ENCODE measurements at places on chromosomes 3 and 15.

DNA sequence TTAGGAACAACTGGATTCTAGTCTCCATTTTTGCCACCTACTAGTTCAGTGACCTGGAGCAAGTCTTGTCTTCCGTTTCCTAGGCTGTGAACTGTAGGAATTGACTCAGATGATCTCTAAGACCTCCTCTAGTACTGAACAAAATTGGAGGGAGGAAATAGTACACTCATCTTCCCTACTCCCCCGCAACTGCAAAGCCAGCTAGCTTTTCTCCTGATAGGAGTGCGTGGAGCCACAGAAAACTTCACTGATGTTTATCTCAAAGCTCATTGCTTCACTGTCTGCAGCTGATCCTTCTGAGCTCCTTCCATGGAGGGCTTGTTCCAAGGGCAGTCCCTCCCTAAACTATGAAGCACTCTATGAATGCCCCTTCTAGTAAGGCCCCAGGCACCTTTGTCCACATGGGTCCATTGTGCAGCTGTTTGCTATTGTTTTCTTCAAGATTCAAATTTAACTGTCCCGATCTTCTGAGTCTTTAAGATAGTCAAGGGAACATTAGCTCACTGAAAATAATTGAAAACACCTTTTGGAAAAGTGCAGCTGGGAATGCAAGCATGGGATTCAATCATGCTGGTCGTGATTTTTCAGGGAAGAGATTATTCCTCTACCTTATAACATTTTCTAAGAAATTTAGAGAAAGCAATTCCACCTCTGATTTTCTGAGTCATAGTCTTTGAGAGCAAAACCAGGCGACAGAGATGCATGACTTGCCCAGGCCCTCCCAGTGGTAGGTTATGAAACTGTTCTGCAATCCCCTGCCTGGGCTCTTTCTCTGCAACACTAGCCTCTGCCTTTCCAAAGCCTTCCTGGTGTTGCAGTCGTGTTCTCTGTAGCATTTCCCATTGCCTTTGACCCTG is 24.3 kb downstream of the FILIP1L start:
- DNase-seq, result no peak

GRCh38 chr15:79922512-79923078 is 25.8 kb upstream of the MTHFS start:
- no peak for DNase-seq

DNA sequence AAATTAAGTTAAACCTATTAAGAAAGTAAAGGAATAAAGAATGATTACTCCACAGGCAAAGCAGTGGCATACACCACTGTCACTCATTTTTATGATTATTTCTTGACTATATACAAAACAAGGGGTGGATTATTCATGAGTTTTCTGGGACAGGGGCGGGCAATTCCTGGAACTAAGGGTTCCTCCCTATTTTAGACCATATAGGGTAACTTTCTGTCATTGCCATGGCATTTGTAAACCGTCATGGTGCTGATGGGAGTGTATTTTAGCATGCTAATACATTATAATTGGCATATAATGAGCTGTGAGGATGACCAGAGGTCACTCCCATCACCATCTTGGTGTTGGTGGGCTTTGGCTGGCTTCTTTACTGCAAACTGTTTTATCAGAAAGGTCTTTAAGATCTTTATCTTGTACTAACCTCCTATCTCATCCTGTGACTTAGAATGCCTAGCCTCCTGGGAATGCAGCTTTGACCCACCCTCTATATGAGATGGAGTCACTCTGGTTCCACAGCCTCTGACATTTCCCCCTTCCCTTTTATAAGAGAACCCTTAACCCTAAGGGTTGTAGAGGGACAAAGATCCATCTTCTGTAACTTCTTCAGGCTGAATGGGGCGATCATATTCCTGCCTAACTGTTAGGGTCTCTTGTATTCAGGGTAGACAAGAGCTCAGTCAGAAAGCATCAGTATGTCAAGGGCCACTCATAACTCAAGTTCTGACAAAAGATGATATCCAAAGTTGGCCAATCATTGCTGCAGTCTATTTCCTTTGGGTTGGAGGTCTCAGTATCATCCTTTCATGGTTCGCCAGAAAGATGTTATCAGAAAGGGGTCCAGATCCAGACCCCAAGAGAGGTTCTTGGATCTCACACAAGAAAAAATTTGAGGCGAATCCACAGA is 79.5 kb upstream of the LIPC start:
- no peak for DNase-seq

DNA sequence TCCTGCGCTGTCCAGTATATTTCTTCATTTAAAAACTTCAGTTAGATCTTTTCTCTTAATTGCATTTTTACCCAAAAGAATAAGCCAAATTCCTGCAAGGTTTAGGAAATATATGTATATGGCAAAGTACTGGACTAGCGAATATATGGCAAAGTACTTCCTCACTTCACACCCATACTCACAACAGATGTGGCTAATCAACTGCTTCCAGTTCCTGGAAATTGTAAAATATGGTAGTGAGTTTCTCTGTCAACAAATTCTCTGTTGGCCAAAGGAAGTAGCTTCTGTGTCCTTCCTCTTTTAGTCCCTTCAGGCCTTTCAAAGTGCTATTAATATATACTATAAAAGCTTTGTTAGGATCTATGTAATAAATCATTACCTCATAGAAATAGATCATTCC is 22.0 kb downstream of the GPR15 start:
- no peak for DNase-seq

GRCh38 chr3:29475854-29476253 is 195.0 kb downstream of the RBMS3 start:
- no peak for DNase-seq

GRCh38 chr3:167198949-167199600 is 181.0 kb downstream of the ZBBX start:
- DNase-seq, result no peak

- DNase-seq, result no peak
Observed at GRCh38 chr3:25043749-25044148, 384.3 kb upstream of the RARB start.

- DNase-seq, result no peak
Observed at GRCh38 chr15:63473007-63473748, 31.2 kb upstream of the USP3 start.

- no peak for DNase-seq
Observed at GRCh38 chr3:174202561-174202960, 656.6 kb upstream of the NAALADL2 start.

GRCh38 chr3:171790898-171791691 is 19.2 kb downstream of the PLD1 start:
- no peak for DNase-seq

- DNase-seq, result no peak
Observed at GRCh38 chr3:179956416-179956830, 80.3 kb downstream of the PEX5L start.

DNA sequence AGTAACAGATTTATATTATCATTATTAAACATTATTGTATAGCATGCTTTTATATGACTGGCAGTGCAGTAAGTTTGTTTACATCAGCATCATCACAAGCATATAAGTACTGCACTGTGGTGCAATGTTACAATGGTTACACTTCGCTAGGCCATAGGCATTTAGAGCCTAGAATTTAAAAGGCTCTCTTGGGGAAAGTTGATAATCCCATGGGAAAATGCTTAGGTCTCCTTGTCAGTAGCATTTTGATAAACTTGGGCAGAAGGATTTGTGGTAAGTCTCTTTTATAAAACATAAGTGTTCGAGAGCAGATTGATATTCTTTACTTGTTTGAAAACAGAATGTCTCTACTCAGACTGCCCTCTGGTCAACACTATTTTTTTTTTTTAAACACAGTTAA is 7.5 kb downstream of the DTWD1 start:
- no peak for DNase-seq

- no peak for DNase-seq
Observed at GRCh38 chr15:23438816-23439466, 8.1 kb downstream of the GOLGA6L2 start.

GRCh38 chr15:61701455-61701854 is 358.8 kb downstream of the VPS13C start:
- no peak for DNase-seq

- peak; percentile 7 for DNase-seq
Observed at GRCh38 chr3:130892759-130893375, 1.0 kb upstream of the ATP2C1 start.

DNA sequence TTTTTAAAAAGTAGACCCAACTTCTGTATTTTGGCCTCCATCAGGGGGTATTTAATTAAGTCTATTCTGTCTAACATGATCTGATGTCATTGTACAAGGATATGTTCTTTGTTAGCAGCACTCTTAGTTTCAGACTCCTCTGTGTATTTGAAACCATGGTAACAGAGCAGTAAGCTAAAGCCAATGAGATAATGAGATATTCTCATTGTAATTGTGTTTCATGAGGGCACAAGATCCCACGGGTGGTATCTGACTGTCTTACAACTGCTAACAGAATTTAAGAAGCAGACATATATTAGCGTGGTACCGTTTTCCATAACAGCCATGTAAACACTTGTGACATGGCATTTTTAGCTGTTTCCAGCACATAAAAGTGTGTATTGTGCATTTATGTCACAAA is 251.2 kb upstream of the VEPH1 start:
- no peak for DNase-seq

DNA sequence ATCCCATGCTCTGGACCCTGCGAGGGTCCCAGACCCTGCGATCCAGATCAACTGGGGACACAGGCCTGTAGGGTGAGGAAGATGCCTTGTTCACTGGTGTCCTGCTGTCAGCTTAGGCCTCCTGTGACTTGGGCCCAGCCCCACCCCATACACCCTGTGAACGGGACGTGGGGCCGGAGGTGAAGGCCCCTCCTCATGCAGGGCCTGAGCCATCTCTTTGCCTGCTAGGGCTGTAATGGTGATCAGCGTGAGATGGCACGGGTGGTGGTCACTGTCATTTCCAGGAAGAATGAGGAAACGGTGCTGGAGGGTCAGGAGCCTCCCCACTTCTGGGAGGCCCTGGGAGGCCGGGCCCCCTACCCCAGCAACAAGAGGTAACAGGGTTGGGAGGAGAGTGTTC is 12.4 kb downstream of the VILL start:
- DNase-seq, result no peak

DNA sequence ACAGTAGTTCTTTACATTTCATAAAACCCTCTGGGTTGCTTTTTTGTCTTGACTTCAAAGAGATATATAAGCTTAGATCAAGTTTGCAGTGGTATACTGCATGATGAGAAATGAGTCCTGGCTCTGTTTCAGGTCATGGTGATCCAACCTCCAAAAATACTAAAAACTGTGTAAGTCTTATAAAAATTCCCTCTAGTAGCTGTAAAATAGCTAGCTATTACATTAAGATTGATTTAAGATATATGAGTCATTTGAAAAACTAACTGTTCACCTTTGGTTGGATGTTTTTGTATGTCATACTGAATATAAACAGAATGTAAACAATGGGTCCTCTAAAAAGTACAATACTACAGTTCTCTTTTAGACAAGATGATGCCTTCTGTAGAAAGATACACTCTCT is 879.2 kb downstream of the ROBO1 start:
- DNase-seq, result no peak

DNA sequence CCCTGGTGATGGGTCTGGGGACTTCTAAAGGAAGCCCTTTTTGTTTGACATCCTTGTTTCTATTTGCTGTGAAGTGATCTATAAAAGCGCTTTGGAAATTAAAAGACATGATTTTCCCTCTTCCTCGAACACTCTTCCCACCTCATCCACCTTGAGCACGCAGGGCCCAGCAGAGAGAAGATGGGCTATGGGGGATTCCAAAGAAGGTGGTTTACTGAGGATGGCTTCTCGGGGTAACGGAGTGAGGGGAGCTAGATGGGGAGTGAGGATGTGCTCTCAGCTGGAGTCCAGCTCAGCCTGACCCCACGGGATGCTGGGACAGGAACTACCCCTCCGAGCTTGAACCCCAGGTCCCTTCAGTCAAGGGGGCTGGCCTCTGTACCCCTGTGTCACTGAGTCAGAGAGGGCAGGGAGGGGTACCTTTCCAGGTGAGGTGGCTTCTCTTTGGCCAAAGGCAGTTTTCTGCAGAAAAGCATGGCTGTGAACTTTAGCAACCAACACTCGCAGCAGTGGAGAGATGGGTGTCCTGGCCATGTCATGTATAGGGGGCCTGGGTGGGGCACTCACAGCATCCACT is 180.7 kb upstream of the SMAD3 start:
- no peak for DNase-seq

- no peak for DNase-seq
Observed at GRCh38 chr3:3587647-3587972, 211.6 kb upstream of the LRRN1 start.

DNA sequence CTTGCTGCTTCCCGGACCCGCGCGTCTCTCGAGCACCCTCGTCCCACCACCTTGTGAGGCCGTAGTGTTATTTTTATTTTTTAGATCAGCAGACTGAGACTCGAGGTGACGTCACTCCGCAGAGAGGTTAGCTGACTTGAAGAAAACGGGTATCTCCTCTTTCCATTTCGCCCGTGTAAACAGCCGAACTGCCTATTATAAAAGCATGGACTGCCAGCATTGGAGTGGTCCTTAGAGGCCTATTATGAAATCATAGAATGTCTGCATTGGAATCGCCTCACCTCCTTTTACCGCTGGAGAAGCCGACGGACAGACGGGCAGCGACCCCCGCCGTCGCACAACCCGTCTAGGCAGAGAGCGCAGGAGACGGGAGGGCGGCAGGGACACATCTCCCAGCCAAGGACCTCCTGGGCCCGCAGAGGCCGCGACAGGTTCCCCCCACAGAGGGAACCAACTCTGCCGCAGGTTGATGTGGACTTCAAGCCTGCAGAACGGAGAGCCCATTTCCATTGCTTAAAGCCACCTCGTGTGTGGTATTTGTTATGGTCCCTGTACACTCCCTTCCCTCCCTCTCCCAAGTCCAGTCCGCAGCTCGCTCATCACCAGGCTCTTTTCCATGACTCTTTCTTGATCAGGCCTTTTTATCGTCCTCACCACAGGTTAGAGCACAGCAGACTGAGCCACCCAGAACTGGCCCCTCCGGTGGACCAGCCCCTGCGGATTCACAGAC is 540 bp upstream of the PPP1R2 start:
- DNase-seq, result no peak

- no peak for DNase-seq
Observed at GRCh38 chr3:152267831-152268554, 736 bp upstream of the MBNL1 start.

- DNase-seq, result no peak
Observed at GRCh38 chr15:26561896-26562295, 211.0 kb downstream of the GABRB3 start.

DNA sequence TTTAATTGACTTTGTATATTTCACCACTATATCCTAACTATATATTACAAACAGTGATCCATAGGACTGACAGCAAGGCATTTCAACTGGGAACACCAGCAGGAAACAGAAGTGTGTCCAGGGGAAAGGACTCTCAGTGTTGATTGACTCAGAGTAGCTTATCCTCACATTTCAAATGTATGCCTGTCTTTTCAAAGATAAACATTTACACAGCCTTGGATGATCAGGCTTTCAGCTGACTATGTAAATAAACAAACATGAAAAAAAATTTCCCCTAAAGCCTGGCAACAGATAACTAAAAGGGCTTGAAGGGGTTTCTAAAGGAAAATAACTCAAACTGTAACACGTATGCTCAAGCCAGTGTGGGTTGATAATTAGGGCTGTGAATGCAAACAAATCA is 321.8 kb downstream of the TBC1D5 start:
- DNase-seq, result no peak

Data from stimulated activated CD8-positive, alpha-beta memory T cell treated with anti-CD3 and anti-CD28 coated beads, Interleukin-7, amount 100 ng/mL, for 48 hours (primary cell).